ENCODE measurements at places on chromosomes 13 and 19. TPM values are rescaled to one million over a fixed set of nuclear protein-coding genes. Genes with fewer than 3 reads are reported as not detected.

- H3K4me3 ChIP-seq, result no peak overlapping the region
- DNase-seq, result no peak
- no peak overlapping the region for H3K27ac ChIP-seq
These were observed 165.5 kb downstream of the TBC1D4 start for GRCh38 chr13:75316427-75316826.

Gene CYP4F3
- total RNA-seq, result not detected

Gene GPR12
- not detected for total RNA-seq

DNA sequence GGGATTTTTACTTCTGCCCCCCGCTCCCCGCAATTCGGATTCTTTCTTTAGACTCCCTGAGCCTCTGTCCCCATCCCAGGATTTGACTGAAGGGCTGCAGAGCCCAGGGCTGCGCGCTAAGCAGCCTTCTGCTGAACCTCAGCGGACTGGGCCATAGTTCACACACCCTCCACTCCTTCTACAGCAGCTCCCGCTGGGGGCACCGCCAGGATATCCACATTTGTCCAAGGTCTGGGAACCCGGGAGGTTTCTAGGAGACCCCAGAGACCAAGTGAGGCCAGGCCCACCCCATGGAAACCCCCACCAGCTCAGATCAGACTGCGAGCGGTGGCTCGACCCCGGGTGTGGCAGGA, 463.3 kb downstream of the ITGBL1 start:
- H3K36me3 ChIP-seq, result no peaks in the 10 kb centered on the region
- no peak overlapping the region for H3K4me3 ChIP-seq
- no peak overlapping the region for H3K27ac ChIP-seq

GRCh38 chr19:35908973-35909683, 1.0 kb upstream of the TYROBP start:
- no peaks in the 10 kb centered on the region for H3K36me3 ChIP-seq
- H3K4me3 ChIP-seq, result no peak overlapping the region
- DNase-seq, result peak; percentile 39
- peak overlapping the region; percentile 57 for H3K27ac ChIP-seq
- H3K4me1 ChIP-seq, result peaks cover 31% of the 10 kb centered on the region

- H3K27ac ChIP-seq, result no peak overlapping the region
- no peak overlapping the region for H3K4me3 ChIP-seq
- H3K27me3 ChIP-seq, result peaks cover 2% of the 10 kb centered on the region
- H3K36me3 ChIP-seq, result no peaks in the 10 kb centered on the region
- DNase-seq, result no peak
These were observed 80.2 kb downstream of the SHISA2 start for GRCh38 chr13:25971459-25972145.
